NCI-H1105 (cell line): ENCODE measurements at places on chromosomes 2 and 18.

- DNase-seq: no peak
Observed at GRCh38 chr2:11781602-11782001, 35.2 kb downstream of the LPIN1 start.

DNA sequence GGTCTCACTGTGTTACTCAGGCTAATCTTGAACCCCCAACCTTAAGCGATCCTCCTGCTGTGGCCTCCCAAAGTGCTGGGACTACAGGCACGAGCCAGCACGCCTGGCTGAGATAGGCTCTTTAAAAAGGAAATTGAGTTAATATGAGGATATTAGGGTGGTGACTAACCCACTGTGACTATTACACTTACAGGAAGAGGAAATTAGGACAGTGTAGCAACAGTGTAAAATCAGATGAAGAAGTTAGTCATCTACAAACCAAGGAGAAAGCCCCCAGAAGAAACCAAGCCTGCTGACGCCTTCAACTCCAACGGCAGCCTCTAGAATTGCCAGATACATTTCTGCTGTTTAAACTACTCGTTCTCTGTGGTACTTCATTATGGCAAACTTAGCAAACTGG lies 711.9 kb downstream of the SUCLG1 start:
- no peak for DNase-seq

GRCh38 chr2:57549642-57550102 lies 496.9 kb upstream of the VRK2 start:
- DNase-seq: no peak

DNA sequence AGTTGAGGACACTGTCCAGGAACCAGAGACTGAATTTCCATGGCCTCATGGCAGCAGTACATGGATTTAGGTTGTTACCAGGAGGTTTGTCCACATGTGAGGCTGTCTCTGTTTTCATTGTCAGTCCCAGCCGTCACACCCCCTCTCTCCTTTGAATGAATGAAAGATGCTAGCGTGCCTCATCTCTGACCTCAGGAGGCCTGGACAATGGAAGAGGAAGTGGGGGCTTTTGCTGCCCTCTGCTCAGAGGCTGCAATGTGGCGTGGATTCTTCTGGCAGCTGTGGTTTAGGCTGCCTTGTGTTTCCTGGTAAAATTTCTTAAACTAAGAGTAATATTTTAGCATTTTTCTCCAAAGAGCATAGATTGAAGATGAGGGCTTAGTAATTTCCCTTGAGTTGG lies 47.5 kb downstream of the RAB31 start:
- DNase-seq: no peak

DNA sequence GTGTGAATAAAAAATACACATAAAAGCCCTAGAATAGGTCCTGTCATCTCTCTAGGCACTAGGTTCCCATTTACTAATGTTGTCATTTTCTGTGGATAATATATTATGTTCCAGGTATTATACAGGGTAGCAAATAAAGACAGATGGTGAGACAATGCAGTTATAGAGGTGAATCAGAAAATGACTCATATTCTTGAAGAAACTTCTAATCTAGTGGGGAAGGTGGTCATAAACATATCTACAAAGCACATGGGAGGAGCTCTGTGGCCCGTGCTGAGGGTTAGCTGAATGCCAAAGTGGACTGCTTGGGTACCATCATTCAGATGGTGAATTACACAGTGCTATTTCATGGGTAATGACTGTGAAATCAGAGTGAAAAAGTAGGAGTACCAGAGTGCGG lies 700.9 kb downstream of the ERBB4 start:
- no peak for DNase-seq

DNA sequence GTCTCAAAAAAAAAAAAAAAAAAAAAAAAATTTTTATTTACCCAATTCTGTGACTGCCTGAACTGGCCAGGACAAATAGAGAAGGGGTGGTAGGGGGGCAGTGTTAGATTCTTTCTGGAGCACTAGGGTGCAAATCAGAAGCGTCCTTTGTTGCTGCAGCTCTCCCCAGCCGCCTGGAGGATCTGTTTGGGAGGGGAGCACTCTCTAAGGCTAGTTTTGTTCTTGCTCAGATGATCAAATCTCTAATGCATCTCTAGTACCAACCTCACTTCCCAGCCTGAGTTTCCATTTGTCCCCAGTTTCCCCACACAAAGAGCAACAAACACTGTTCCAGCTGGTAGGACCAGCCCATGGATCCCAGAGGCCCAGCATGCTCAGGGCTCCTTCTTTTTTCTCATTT lies 83.0 kb downstream of the GBX2 start:
- DNase-seq: no peak

GRCh38 chr18:3665204-3665603 lies 215.2 kb downstream of the TGIF1 start:
- DNase-seq: no peak

DNA sequence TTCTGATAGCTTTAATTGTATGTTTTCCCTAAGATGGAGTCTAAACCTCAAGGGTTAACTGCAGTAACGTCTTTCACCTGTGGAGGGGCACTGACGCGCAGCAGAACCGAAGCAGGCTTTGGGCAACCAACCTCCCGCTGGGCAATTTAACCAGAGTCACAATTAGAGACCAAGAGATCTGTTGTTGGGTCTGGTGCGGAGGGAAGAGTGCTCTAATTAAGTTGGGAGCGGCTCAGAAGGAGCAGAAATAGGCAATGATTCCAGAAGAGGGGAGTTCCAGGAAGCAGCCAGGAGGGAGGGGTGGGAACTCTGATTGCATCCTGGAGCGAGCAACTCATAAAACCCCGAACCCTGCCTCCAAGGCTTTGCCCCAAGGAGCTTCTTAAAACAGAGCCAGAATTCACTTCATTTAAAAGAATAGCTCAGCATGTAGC lies 245.8 kb downstream of the PAX3 start:
- no peak for DNase-seq

- DNase-seq: no peak
Observed at GRCh38 chr2:28408764-28409599, 16.3 kb downstream of the FOSL2 start.

- DNase-seq: no peak
Observed at GRCh38 chr2:8657423-8658062, 24.3 kb upstream of the ID2 start.

GRCh38 chr2:223976635-223977226 lies 19.5 kb downstream of the MRPL44 start:
- DNase-seq: no peak

DNA sequence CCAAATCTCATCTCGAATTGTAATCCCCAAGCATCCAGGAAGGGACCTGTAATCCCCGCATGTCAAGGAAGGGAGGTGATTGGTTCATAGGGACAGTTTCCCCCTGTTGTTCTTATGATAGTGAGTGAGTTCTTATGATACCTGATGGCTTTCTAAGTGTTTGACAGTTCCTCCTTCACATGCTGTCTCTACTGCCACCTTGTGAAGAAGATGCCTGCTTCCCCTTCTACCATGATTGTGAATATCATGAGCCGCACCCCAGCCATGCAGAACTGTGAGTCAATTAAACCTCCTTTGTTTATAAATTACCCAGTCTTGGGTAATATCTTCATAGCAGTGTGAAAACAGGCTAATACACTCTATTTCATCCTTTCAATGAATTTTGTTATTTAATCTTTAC lies 446.7 kb downstream of the RNF144A start:
- no peak for DNase-seq

GRCh38 chr18:44541781-44542180 lies 138.9 kb upstream of the SETBP1 start:
- no peak for DNase-seq

GRCh38 chr18:475202-476031 lies 25.1 kb downstream of the COLEC12 start:
- DNase-seq: no peak

- DNase-seq: no peak
Observed at GRCh38 chr2:30181176-30181575, 34.4 kb downstream of the YPEL5 start.

- no peak for DNase-seq
Observed at GRCh38 chr2:67394734-67395133, 2.4 kb upstream of the ETAA1 start.

GRCh38 chr18:46587600-46587999 lies 69.4 kb downstream of the LOXHD1 start:
- DNase-seq: no peak

- no peak for DNase-seq
Observed at GRCh38 chr2:100218552-100218951, 76.2 kb upstream of the AFF3 start.

GRCh38 chr2:126750506-126750905 lies 94.5 kb downstream of the GYPC start:
- DNase-seq: no peak

- no peak for DNase-seq
Observed at GRCh38 chr2:69754633-69755032, 12.7 kb downstream of the ANXA4 start.

- DNase-seq: no peak
Observed at GRCh38 chr2:51706220-51706619, 674.3 kb upstream of the NRXN1 start.

- peak; percentile 13 for DNase-seq
Observed at GRCh38 chr2:38835015-38835601, 40.6 kb downstream of the DHX57 start.

GRCh38 chr2:3646446-3646845 lies 11.6 kb upstream of the ALLC start:
- DNase-seq: no peak

DNA sequence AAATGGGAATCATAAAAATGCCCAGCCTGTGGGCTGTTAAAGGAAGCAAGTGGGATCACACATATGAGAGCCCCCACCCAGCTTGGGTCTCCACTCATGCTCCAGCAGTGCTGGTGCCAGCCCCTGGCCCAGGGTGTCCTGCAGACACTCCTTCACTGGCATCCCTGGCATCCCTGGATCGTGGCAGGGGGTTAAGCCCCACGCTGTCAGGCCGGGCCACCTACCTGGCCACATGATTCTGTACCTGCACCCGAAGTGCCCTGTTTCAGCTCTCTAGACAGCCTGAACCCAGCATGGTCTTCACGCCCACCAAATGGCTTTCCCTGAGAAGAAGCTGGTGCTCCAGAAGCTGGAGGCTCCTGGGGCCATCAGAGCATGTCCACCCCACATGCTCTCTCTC lies 137.4 kb downstream of the INHBB start:
- DNase-seq: no peak

GRCh38 chr2:211367711-211368110 lies 811.3 kb downstream of the CPS1 start:
- no peak for DNase-seq
